ENCODE measurements at places on chromosomes 5 and 9.

GRCh38 chr5:80374188-80374587, 33.7 kb upstream of the ZFYVE16 start:
- DNase-seq: no peak

GRCh38 chr5:16740066-16740810, 123.4 kb upstream of the RETREG1 start:
- DNase-seq: no peak

GRCh38 chr9:127885508-127886281, 8.2 kb upstream of the AK1 start:
- DNase-seq: no peak

- DNase-seq: peak; percentile 11
Observed at GRCh38 chr9:134698587-134699342, 57.2 kb downstream of the COL5A1 start.

DNA sequence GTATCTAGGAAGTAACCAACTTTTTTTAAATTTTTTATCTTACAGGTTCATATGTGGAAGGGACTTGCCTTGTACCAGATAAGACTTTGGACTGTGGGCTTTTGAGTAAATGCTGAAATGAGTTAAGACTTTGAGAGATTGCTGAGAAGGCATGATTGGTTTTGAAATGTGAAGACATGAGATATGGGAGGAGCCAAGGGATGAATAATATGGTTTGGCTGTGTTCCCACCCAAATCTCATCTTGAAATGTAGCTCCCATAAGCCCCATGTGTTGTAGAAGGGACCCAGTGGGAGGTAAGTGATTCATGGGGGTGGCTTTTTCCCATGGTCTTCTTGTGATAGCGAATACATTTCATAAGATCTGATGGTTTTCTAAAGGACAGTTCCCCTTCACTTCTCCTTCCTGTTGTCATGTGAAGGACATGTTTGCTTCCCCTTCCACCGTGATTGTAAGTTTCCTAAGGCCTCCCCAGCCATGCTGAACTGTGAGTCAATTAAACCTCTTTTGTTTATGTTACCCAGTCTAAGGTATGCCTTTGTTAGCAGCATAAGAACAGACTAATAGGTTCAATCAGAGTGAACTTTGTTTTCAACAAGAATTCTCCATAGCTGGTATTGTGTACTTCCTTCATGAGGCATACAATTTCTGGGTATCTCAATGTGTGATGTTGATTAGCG, 535.6 kb upstream of the MEF2C start:
- no peak for DNase-seq

DNA sequence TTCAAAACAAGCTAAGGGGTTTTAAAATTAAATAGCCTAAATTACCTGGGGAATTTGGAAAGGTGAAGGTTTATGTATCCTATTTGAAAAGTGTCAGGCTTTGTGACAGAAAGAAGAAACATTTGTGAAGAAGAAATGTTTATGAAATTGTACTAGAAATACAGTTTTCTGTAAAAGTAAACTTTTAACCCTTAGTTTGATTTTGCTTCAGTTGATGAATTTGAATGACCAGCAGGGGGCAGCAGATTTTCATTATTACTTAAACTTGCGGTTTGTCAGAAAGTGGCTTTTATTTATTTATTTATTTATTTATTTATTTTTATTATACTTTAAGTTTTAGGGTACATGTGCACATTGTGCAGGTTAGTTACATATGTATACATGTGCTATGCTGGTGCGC, 58.1 kb downstream of the NNT start:
- no peak for DNase-seq

DNA sequence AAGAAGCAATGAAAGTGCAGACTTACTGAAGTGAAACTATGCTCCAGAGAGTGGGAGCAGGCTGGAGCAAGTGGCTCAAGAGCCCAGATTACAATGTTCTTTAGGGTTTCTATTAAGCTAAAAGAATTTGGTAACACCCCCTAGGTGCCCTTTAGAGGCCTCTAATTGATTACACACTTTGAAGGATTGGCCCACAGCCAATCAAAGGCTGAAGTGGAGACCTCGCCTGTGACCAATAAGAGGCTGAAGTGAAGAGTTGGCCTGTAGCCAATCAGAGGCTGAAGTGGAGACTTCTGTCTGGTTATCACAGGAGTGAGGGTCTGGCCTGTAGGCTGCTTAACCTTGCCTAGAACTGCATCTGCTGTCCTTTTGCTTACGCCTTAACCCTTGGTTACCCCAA, 46.7 kb upstream of the SPATA31C2 start:
- DNase-seq: no peak

DNA sequence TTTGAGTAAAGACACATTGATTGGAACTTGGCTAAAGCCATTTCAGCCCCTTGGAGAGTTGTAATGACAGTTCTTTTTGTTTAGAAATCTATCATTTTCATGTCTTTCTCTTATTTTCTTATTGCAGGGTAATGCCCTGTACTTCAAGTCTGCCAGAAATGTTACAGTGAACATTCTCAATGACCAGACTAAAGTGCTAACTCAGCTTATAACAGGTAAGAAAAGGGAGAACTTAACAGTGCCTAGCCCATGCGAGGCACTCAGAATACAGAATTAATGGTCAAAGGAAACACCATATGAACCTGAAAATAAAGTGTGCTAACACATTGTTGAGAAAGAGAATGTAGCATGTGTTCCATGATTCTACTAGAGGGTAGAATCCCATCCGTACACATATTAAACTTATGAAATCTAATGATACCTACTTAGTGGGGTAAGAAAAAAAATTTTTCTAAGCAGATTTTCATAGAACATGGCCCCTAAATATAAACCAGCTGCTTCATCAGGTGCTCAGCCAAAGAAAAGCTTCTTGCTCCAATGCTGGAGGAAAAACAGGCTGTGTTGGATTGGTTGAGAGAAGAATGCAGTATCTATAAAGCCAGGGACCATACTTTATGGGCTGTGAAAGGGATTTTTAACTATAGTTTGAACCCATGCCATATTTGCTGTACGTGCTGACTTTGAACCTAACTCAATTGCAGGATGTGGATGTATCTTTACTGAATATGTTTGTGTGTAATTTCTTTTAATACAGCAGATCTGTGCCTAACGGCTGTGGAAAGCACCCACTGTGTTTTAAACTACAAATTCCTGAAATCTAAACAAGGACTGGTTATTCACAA, 260.8 kb upstream of the PPP1R2B start:
- DNase-seq: no peak

All from NCI-H2029 (cell line).